Kasumi-1 (cell line): ENCODE measurements at places on chromosomes 5 and 9.

GRCh38 chr5:154286557-154286956 is 96.0 kb downstream of the GALNT10 start:
- DNase-seq, result no peak

DNA sequence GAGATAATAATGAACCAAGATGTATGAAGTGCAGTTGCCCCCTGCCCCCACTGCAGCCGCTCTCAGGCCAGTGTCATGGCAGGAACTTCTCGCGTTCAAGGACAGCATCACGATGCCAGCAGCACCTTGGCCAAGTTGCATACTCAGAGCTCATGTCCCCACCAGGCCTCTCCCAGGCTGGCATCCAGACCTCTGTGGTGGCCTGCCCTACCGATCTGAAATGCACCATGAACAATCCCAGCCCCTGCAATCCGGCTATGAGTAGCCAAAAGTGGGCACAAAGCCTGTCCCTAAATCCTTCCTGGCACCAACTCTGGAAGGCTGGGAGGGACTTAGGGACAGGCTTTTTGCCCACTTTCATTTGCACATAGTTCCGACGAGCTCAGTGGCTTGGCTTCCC is 140.9 kb downstream of the PAX5 start:
- DNase-seq, result no peak

DNA sequence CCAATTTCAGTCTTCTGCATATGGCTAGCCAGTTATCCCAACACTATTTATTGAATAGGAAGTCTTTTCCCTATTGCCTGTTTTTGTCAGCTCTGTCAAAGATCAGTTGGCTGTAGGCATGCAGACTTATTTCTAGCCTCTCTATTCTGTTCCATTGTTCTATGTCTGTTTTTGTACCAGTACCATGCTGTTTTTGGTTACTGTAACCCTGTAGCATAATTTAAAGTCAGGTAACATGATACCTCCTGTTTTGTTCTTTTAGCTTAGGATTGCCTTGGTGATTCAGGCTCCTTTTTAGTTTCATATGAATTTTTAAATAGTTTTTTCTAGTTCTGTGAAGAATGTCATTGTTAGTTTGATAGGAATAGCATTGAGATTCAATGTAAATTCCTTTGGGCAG is 104.9 kb upstream of the SLCO6A1 start:
- DNase-seq, result no peak

DNA sequence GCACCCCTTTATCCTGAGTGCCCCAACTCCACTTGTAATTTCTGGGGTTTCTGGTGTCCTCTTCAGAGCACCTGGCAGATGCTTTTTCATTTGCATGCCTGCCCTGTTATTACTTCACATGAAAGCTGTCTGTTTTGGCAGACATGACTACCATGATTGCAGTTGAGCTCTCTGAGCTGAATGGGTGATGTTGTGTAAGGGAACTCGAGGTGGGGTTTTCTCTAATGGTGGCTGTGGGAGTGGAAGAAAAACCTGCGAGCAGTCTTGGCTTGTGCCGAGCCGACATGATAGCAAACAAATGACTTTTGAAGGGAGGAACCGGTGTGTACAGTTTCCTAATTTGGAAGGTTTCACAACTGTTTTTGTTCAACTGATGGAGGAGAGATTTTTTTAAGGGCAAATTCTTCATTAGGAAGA is 196.2 kb downstream of the AOPEP start:
- no peak for DNase-seq

GRCh38 chr5:158899211-158899610 is 200.5 kb downstream of the EBF1 start:
- no peak for DNase-seq

GRCh38 chr9:36768677-36769076 is 196.0 kb downstream of the MELK start:
- no peak for DNase-seq

DNA sequence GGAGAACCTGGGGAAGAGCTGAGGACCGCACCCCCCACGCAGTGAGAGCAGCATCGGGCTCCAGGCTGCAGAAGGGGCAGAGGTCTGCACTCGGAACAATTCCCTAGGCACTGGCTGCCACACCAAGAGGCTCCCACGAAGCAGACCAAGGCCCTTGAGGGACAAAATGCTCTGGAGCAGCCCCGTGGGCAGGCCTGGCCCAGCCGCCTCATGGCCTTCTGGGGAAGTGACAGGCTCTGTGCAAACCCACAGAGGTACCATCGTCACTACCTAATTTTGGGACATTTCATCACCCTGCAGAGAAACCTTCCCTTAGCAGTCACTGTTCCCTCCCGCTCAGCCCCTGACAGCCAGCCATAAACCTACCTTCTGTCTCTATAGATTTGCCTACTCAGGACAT is 15.9 kb downstream of the FBXW5 start:
- DNase-seq, result no peak

- DNase-seq, result no peak
Measured at GRCh38 chr9:13675638-13676000, 396.1 kb upstream of the MPDZ start.

DNA sequence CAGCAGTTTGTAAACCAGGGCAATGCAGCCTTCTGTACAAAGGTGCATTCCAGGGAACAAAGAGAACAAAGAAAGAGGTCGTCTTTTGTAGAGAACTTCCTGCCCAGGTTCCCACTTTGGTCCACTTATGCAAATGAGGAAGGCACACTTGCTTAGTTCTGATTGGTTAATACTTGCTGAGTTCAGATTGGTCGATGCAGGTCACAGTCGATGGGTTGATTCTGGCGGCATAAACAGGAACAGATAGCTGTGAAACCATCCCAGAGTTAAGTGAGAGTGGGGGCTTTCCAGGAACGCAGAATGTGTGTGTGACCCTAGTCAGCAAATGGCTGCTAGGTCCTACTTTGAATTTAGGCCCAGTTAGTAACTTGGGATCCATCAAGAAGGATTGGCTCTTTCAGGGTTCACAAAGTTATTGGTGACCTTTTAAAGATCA is 1.8 kb upstream of the ADAMTS13 start:
- no peak for DNase-seq

DNA sequence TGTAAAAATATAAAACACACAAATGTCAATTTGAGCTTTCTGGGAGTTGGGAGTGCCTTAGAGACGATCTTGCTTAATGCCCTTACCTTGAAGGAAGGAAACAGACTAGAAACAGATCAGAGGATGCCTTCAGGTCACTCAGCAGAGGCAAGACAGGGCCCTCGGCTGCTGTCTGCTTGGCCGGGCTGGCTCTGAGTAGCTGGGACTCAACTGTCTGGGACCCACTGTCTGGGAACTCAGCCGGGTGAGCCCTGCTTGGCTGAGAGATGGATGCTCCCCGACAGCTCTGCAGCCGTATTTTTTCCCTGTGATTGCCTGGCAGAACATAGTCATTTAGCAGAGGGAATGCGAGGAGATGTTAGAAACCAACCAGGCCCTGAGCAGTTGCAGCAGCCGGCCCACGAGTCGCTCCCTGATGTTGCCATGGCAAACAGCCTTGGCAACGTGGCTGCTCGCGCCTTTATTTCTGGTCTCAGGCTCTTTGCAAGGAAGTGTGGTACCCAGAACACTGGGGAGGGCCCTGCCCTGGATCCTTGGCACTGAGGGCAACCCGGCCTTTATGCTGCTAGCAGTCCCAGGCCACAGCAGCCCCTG is 10.9 kb downstream of the PPARGC1B start:
- DNase-seq, result no peak

DNA sequence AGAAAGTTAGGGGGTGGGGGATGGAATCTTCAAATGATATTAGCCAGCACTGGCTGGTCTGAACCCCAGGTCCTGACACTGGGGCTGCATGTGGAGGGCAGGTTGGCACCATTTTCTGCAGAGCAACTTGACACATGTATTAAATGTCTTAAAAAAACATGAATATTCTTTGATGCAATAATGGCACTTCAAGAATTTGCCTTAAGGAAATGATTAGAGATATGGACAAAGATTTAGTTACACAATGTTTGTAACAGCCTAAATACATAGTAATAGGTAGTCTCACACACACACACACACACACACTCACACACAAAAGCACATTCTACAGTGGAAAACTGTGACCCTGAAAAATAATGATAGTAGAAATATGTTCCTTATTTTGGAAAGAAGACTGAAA is 3.6 kb downstream of the SVEP1 start:
- no peak for DNase-seq

DNA sequence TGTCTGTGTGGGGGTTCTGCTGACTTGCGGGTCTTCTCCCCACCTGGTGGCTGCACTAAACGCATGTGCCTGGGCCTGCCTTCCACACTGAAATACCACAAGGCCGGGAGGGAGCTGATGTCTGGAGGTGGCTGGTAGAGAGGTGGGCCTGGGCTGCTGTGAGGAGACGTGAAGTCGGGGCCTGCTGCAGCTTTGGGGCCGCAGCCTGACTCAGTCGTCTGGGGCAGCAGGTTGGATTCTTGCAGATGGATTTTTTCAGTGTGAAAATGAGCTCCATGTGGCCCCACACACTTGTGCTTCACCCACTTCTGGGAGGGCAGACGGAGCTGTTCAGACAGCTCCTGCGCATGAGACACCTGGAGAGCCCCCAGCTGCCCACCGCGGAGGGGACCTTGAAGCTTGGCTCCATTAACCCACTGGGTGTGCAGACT is 29.3 kb downstream of the COL5A1 start:
- no peak for DNase-seq

GRCh38 chr5:58046371-58046770 is 413.5 kb downstream of the PLK2 start:
- DNase-seq, result no peak

- DNase-seq, result no peak
Measured at GRCh38 chr9:131292937-131293336, 3.4 kb downstream of the PLPP7 start.

DNA sequence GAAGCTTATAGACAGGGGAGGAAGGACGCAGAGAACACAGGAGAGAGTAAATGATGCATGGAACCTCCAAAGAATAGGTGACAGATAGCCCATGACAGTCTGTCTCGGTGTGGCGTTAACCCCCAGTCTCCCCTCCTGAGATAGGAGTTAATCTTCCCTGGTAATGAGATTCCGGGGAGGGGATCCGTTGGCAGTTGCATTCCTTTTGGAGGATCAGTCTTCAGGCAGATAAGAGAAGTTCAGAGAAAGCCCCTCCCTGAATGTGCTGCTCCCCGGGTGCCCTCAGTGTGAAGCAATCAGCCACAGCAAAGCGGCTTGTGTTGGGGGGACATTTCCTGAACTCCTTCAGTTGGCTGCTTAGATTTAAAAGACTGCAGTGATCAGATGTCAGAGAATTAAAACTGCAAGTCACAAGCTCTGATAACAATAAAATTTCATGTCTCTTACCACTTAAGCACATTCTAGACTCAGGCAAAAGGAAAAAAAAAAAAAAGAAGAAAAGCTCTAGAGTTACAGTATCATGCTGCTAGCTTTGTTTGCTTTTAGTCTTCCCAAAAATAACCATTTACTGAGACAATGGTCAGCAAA is 121.1 kb downstream of the EGFLAM start:
- DNase-seq, result peak; percentile 65

DNA sequence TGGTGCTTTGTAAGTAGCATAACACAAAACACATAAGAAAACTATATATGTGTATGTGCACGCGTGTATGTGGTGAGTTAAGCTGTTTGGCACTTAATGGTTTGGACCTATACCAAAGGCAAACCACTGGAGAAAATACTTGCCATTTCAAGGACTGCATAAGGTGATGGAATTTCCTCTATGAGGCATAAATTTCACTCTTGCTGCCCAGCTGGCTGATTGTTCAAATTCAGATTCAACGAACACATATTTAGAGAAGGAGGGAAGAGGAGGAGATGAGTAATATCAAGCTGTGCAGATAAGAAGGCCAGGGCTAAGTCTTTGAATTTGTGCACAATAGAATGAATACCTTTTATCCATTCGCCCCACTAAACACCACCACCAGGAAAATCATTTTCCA is 470.6 kb upstream of the MPDZ start:
- DNase-seq, result no peak

GRCh38 chr5:139985733-139986132 is 57.4 kb downstream of the NRG2 start:
- no peak for DNase-seq

GRCh38 chr5:118996098-118996497 is 7.8 kb upstream of the DTWD2 start:
- DNase-seq, result no peak

GRCh38 chr5:140318792-140319191 is 15.9 kb upstream of the PFDN1 start:
- no peak for DNase-seq

- DNase-seq, result no peak
Measured at GRCh38 chr5:81156732-81157131, 76.4 kb upstream of the CKMT2 start.

- no peak for DNase-seq
Measured at GRCh38 chr9:127734247-127734746, 797 bp downstream of the TOR2A start.

- DNase-seq, result no peak
Measured at GRCh38 chr9:14344053-14344524, 30.1 kb upstream of the NFIB start.

GRCh38 chr5:9108162-9108561 is 437.7 kb downstream of the SEMA5A start:
- DNase-seq, result no peak

DNA sequence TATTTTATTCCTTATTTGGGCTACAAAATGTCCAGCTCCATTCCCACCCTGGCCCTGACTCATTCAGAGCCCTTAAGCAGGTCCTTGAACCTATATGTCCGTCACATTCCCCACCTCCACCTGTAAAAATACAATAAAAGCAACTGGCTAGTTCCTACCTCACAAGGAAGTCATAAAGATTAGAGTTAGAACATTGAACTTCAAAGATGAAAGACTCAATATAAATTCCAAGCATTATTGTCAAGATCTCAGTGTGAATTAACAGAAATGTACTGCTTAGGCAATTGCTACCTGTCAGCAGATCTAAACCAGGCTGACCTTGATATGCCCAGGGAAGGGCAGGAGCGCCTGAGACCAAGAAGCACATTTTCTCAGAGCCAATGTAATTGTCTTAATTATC is 221.8 kb downstream of the ENC1 start:
- no peak for DNase-seq

GRCh38 chr5:77590347-77590746 is 48.2 kb downstream of the OTP start:
- DNase-seq, result peak; percentile 51

DNA sequence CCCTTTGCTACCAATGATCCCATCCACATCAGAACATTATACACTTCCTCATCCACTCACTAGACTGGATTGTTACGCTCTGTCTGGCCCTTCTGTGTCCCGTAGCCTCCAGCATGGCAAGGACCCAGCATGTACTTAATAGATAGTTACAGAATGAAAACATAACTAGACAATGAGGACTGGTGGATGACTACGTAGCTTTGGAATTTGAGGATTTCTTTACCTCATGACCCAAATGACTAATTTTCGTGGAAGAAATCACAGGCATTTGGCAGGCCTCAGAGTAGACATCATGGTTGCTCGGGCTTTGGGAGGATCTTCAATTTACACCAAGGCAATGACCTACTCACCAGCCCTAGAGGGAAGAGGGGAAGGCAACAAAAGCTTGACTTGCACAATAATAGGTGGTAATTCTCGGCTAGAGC is 299.8 kb downstream of the TLE1 start:
- DNase-seq, result no peak

DNA sequence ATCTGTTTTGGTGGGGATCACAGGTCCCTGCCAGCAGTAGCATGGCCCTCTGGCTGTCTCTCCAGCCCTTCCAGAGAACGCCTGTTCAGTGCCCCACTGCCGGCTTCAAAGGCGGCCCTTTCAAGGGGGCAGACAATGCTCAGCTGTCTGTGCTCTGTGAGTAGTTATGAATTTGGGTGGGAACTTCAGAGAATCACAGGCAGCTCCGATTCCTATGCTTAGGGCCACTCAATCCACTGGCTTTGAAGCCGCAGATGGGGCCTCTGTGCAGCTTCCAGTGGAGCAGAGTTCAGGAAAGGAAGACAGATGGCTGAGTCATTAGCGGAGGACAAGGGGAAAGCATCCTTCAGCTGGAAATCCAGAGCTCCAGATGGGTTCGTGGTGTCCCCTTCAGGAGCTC is 42.4 kb downstream of the NKX2-5 start:
- DNase-seq, result no peak
